Midbrain (tissue), 1 donor: ENCODE measurements at places on chromosomes 13 and 19.

DNA sequence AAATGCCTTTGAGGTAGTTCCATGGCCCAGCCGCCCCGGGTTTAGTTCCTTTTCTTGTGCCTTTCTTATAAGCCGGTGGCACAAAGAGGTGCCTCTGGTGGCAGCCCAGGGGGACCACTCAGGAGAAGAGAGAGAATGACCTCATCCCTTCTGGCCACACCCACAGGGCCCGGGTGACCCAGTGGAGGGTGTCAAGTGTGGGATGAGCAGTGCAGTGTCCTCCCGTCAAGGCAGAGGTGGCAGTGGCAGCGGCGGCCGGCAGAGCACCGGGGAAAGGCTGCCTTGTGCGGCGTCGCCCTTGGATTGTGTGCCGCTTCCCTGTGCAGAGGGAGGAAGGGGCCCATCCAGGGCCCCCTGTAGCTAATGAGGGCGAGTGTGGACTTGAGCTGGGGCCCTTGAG is 47.9 kb downstream of the KDM4B start:
- DNase-seq = no peak

- no peak for DNase-seq
These were observed 41.6 kb downstream of the HSPH1 start for GRCh38 chr13:31119966-31120700.

DNA sequence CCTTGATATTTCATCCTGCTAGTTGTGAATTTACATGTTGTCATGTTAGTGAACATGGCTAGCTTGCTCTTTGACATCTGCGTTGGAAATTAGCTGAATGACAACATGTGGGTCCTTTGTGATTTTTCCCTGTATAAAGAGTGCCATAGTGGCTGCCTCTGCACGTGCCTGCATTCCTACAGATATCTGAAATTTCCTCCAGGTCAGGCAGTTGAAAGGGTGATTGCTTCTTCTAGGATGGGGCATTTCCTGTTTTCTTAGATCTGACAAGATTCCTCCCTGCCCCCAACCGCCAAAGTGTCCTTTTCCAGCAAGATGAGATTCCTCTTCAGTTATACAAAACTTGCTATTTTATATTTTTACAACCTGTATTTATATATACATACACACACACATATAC is 8.8 kb downstream of the ZNF525 start:
- no peak for DNase-seq

GRCh38 chr13:71935166-71935840 is 68.3 kb upstream of the DACH1 start:
- DNase-seq = no peak

DNA sequence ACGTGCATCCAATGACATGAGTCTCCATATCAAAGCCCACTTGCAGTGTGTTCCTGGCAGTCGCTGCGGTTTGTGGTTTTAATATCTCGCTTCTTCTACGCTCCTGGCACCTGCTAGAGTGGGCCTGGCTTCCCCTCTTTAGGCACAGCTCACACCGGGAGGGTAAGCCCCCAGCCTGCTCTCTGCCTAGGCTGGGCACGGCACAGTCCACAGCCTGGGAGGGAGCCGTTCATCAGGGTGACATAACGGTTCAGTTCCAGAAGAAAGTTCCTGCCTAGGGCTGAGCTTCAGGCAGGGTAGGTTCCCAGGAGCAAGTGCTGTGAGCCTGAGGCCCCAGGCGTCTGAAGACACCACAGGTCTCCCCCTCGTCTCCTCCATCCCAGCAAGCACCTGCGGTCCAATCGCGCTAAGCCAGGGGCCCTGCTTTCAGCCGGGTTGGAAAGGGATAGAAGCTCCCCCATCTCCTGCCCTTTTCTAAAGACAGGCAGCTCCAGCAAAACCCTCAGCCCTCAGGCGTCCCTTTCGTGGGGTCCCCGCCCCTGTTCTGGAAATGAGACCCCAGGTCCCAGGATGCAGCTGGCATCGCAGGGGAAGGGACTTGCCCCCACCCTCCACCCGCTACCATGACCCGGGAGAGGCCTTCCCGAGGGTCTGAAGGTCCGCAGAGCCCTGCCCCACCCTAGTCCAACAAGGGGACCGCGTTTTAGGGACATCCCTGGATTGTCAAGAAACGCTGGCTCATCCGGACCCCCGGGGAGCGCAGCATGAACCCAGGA is 121.6 kb upstream of the ZNF507 start:
- no peak for DNase-seq

DNA sequence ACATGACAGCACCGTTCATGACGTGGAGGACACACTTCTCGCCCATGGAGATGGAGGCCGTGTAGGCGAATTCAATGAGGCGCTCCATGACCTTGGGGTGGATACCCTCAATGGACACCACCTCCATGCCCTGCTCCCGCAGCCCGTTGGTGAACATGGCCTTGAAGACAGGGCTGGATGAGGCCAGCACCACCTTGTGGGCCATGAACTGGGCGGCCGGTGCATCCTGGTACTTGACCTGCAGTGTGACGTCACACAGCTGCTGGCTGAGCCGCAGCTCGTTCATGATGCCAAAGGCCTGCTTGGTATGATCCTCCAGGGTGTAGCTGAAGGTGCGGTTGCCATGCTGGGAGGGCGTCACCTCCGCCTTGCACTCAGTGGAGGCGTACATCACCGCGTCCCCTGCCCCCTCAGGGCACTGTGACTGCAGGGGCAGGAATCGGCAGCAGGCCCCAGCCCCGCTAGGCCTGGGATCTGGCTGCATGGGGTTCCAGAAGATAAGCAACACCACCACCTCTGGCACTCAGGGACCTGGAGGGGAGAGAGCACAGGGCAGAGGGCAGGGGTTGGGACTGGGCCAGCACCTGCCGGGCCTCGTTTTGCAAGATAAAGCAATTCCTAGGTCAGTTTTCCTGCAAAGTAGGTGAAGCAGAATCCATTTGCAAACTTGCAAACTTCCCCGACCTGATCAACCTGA is 3.5 kb downstream of the KEAP1 start:
- no peak for DNase-seq

- no peak for DNase-seq
These were observed 795.3 kb downstream of the SLITRK1 start for GRCh38 chr13:83086948-83087347.

DNA sequence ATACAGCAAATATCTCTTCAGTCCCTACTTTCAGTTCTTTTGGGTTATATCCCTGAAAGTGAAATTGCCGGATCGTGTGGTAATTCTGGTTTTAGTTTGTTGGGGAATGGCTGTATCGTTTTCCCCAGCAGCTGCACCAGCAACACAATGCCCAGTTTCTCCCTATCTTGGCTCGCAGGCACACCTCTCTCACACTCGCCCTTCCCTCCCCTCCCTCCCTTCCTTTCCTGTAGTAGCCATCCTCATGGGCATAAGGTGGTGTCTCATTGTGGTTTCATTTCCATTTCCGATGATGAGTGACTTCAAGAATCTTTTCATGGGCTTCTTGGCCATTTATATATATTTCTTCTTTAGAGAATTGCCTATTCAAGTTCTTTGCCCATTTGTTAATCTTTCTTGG is 8.6 kb upstream of the GPR18 start:
- no peak for DNase-seq

GRCh38 chr13:74731731-74732130 is 597.5 kb upstream of the KLF12 start:
- no peak for DNase-seq

- DNase-seq = no peak
These were observed 26.2 kb upstream of the WDFY2 start for GRCh38 chr13:51557875-51558612.

- DNase-seq = no peak
These were observed 184.2 kb downstream of the OXGR1 start for GRCh38 chr13:96810104-96810503.

- DNase-seq = no peak
These were observed 275.3 kb upstream of the KLF12 start for GRCh38 chr13:74409551-74409950.

DNA sequence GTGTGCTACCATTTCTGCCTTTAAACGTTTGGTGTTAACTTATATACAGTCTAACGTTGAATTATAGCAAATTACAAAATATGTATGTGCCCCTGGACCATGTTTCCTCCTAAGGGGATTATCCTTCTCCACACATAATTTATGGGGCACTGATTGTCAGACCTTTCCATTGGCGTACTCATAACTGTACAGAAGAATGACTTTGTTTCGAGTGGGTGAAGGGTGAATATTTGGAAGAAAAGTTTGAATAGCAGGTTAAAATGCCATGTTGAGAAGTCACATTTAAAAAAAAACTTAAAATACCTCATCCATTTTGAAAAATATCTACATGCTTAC is 58.8 kb downstream of the SLC10A2 start:
- no peak for DNase-seq
